ENCODE measurements at places on chromosomes 4 and X.

DNA sequence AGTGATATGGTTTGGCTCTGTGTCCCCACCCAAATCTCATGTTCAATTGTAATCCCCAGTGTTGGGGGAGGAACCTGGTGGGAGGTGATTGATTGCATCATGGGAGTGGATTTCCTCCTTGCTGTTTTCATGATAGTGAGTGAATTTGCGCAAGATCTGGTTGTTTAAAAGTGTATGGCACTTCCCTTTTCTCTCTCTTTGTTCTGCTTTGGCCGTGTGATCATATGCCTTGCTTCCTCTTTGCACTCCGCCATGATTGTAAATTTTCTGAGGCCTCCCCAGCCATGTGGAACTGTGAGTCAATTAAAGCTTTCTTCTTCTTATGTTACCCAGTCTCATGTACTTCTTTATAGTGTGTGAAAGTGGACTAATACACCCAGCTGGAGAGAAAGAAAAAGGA is 113.0 kb upstream of the AADAT start:
- DNase-seq, result no peak

- peak; percentile 61 for DNase-seq
These were observed 18.5 kb upstream of the DRD5 start for GRCh38 chr4:9762823-9763475.

DNA sequence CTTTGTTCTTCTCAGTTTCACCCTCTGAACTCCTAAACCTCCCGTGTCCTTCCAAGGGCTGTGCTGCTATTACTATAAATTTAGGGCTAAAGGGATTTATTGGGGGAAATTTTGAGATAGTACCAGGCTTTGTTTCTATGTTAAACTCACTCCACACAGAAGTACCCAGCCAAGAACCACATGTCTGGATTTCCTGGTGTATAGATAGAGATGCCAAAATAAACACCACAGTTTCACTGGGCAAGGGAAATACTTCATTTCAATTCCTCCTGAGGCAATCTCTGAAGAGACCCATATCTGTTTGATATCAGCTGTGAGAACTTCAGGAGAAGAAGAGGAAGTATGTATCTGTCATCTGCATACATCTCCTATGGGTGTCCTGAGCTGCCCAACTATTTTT is 21.7 kb upstream of the CLNK start:
- no peak for DNase-seq

DNA sequence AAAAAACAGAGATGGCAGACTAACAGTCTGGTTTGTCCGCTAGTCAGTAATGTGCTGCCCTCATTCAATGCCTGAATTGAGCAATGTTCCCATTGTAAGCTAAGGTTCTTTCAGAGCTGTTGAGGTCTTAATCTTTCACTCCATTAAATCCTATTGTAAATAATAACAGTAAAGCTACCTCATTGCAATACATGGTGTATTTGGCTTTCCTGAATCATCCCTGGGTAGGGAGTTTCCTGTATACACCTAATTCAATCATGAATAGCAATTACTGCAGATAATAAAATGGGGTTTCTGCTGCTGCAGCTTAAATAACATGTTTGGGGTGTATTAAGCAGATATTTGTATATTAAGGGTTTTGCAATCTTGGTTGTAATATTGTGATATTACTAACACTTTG is 1100.2 kb upstream of the INTU start:
- DNase-seq, result no peak

DNA sequence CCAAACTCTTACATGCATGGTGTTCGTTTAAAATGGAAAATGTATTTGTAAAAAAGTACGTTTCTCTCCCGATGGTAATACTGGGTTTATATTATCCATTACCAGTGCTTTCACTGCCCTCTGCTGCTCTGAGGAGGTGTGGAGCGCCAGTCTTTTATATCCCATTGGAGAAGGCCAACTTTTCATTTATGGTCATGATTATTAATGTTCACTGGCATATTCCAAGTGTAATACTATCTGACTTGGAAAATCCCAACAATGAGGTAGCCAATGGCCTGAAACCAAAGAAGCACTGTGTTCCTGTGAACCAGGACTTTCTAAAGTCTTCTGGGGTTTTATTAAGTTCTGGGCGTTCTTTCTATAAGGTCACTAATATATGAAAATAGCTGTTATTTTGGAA is 80.7 kb downstream of the SYNPO2 start:
- peak; percentile 74 for DNase-seq

DNA sequence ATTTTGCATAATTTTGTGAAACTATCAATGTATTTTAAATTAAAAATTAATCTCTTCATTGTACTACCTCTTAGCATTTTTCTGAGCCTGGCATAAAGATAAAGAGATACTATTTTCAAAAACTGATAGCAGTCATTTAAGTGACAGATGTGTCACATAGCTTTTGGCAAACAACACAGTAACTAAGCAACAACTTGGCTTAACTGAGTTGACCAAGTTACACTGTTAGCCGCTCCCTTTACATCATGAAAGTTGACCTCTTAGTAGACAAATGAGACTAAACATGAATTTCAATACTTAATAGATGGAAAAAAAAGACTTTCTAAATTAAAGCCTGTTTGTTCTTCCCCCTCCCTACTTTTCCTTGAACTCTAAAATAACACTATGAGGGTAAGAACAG is 62.0 kb downstream of the ATP8A1 start:
- DNase-seq, result no peak

DNA sequence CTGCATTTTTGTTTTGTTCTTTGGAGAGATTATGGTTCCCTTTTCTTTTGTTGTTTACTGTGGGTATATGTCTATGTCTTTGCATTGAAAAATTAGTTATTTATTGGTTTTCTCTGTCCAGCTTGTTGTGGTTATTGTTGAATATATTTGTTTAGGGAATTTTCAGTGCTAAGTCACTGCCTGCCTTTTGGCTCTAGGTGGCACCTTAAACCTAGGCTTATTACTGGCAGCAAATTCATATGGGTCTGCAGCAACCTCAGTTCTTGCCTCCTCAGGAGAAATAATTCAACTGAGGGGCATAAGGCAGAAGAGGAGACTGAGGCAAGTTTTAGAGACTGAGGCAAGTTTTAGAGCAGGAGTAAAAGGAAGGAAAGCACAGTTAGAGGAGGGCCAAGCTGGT is 1157.3 kb upstream of the AGA start:
- no peak for DNase-seq

DNA sequence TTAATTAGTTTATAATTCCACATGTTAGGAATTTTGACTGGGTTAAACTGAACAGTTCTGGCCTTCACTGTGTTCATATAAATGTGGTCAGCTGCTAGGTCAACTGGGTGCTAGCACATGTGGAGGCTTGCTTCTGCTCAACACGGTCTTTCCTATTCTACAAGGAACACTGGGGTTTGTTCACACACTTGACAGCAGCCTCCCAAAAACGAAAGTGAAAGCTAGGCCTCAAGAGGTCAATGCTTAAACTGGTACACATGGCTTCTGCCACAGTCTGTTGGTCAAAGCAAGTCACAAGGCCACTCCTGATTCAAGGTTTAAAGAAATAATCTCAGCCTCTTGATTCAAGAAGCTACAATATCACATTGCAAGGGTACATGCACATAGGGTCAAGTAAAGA is 126.5 kb downstream of the QDPR start:
- no peak for DNase-seq

GRCh38 chrX:115350711-115351381 is 61.3 kb downstream of the LUZP4 start:
- DNase-seq, result no peak

DNA sequence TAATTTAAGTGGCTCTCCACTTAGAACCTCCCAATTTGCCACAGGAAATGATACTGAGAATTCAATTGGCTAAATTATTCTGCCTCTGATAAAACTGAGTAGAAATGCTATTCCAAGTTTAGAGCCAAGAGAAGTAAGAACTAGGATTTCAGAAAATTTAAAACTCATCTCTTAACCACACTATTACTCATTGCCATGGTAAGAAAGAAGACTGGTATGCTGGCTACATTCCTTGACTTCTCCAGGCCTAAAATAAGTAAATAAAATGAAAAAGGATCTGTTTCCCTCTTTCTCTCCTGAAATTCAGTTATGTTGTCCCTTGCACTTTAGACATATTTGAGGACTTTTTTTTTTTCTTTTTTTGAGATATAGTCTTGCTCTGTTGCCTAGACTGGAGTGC is 23.3 kb downstream of the ZNF280C start:
- DNase-seq, result no peak

- no peak for DNase-seq
These were observed 38.8 kb downstream of the CLCN3 start for GRCh38 chr4:169658975-169659715.

GRCh38 chr4:24924309-24924781 is 11.5 kb upstream of the CCDC149 start:
- no peak for DNase-seq

GRCh38 chr4:153114771-153115321 is 89.4 kb upstream of the TRIM2 start:
- DNase-seq, result peak; percentile 42

GRCh38 chrX:139596068-139596467 is 65.5 kb downstream of the F9 start:
- DNase-seq, result no peak

DNA sequence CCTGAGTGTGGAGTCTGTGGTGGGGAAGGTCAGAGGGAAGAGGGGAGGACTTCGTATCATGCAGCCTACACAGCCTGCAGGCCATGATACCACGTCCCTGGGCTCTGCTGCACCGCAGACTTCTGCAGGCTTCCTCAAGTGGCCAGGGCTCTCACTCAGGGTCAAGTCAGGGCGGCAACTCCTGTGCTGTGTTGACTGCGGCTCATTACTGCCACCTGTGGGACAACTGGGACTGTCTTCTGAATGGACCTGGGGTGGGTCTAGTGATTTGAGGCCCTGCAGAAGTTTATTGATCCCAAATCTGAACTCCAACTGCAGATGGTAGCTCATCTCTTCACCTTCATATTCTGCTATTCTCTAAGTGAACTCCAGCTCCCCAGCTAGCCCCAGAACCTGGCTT is 167.1 kb downstream of the NSUN7 start:
- no peak for DNase-seq

DNA sequence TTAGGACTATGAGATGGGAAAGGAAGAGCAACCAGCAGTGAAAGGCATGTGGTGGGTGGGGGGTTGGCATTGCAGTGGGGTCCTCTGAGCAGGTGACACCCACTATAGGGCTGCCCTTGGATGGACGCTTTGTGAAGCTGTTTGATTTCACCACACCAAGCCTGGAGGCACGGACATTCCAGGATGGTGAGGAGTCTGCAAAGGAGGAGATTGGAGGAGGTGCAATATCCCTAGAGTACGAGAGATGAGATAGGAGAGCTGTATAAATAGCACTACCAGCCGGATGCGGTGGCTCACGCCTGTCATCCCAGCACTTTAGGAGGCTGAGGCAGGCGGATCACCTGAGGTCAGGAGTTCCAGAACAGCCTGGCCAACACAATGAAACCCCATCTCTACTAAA is 42.3 kb downstream of the SHOX start:
- no peak for DNase-seq

- no peak for DNase-seq
These were observed 1047.7 kb downstream of the C4orf33 start for GRCh38 chr4:130143656-130144055.

GRCh38 chr4:11503166-11503565 is 74.5 kb upstream of the HS3ST1 start:
- DNase-seq, result no peak

GRCh38 chrX:3712870-3713224 is 602 bp downstream of the PRKX start:
- no peak for DNase-seq

- DNase-seq, result no peak
These were observed 26.7 kb downstream of the SULT1E1 start for GRCh38 chr4:69833251-69833650.

DNA sequence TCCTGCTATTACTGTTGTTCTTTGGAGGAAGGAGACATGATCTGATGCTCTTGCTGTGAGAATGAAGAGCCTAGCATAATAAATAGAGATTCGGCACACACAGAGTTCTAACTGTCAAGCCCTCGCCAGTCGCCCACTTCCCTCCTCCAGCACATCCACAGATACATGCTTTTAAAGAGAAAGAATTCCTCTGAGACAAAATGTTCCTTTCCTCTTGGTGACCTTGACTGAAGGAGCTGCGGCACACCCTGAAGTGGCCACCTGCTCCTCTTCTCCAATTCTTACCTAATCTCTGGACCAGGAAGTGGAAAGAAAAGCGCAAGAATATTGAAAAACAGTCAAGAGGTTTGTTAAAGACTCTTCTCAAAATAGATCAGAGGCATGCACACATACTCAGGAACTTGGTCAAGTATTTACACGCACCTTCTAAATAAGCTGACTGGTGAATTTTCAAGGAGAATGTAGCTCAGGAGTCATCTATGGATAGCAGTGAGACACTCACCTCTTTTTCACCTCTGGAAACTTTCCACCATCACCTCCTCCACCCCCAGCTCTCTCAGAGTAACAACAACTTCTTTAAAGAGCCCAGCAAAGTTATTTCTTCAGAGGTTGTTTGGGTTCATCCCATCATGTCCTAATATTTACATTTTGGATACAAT is 95.4 kb downstream of the PARM1 start:
- DNase-seq, result no peak

DNA sequence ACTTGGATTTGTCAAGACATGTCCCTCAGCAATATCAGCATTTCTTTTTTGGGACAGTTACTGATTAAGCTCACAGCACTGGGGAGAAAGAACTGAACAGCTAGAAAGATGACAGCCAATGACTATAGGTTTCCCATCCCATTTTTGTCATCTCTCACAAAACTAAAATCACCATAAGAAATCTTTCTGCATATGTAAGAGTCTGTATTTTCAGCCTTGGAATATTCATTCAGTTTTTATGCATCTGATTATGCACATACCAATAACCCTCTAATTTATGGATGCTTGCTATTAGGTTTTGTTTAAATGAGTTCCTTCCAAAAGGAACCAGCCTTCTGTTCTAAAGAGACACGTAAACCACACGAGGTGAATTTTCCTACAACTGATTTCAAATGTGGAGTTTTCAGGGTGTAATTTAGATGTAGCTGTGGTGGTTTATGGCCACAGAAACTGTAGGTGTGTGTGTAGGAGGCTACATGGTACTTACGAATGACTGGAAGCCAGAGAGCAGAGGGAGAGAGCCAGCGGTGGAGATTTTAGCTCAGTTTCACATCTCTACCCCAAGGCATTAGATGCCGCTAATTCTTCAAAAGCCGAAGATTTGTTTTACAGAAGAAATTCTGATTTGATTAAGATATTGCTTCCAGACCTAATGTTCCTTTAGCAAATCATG is 55.3 kb downstream of the AFF2 start:
- no peak for DNase-seq

GRCh38 chr4:153531000-153531358 is 64.8 kb downstream of the TMEM131L start:
- DNase-seq, result no peak

DNA sequence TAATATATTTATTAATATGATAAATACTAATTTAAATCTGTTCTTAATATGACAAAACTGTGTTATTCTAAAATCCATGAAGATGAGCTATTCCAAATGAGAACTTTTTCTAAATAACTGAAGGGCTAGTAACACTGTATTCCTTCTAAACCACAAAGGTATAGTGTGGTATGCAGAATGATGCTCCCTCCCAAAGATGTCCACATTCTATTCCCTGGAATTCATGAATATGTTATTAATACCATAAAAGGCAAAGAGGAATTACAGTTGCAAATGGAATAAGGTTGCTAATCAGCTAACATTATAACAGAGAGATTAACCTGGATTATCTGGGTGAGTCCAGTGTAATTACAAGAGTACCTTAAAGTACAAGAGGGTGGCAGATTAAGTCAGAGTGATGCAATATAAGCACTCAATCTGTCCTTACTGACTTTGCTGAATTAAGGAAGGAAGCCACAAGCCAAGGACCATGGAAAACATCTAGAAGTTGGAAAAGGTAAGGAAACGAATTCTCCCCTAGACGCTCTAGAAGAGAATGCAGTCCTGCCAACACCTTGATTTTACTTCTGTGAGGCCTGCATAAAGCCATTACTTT is 20.7 kb upstream of the MAB21L2 start:
- DNase-seq, result no peak
